Activated gamma-delta T cell treated with Interleukin-2 at 50 U/mL for 16 hours (primary cell): ENCODE measurements at places on chromosomes 11 and 22.

DNA sequence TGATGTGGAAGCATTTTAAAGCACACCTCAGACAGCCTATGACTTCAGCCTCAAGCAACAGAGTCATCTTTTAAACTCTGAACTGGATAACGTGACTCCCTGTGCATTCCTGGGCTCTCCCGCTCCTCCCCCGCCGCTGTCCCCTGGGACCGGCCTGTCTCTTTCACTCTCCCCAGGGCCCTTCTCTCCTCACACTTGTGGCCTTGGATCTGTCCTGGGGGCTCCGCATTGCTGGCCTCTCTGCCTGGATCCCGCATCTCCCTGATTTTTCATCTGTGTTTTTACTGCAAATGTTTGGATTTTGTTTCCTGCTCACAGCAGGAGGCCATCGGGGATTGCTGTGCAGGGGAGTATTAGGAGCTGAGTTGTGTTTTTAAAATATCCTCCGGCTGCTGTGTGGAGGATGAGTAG is 15.4 kb downstream of the C11orf24 start:
- no peak for DNase-seq

DNA sequence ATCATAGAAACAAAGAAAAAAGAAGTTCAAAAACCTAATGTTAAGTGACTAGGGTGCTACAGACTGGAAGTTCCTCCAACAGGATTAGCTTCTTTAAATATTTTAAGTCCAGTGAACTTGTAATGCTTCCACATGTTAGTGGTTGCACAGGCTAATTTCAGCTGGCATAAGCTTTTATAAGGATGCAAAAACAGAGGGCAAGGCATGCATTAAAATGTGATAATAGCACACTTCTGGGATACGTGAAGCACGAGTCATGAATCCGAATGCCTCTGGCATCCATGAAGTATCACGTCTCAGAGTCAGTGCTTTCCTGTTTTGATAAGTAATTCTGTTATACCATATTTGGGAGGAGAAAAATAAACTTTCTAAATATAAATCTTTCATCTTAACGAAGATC is 106.8 kb downstream of the DCDC1 start:
- no peak for DNase-seq

GRCh38 chr22:32354360-32355351 is 3.0 kb upstream of the RFPL3 start:
- DNase-seq, result no peak

- DNase-seq, result peak; percentile 2
Observed at GRCh38 chr11:1126935-1127663, 30.7 kb upstream of the MUC5AC start.

DNA sequence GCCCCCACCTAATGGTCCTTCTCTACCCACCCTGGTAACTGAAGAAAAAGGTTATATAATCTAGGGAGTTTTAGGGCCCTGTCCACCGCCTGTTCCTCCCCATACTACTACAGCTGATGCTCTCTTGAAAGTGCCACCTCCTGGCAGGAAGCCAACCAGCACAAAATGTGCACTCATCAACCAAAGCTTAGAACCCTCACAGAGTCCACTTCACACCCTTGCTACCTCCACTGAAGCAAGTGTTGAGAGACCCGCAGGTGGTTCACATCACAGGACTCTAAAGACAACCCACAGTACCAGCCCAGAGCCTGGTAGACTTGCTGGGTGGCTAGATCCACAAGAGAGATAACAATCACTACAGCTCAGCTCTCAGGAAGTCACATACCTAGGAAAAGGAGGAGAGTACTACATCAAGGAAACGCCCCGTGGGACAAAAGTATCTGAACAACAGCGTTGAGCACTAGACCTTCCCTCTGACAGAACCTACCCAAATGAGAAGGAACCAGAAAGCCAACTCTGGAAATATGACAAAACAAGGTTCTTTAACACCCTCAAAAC is 17.5 kb upstream of the OR10W1 start:
- DNase-seq, result no peak

GRCh38 chr11:16926883-16927626 is 87.2 kb downstream of the PLEKHA7 start:
- DNase-seq, result no peak

- DNase-seq, result no peak
Observed at GRCh38 chr11:119262668-119263351, 54.1 kb downstream of the MCAM start.
